ENCODE measurements at places on chromosomes 5 and 9.

DNA sequence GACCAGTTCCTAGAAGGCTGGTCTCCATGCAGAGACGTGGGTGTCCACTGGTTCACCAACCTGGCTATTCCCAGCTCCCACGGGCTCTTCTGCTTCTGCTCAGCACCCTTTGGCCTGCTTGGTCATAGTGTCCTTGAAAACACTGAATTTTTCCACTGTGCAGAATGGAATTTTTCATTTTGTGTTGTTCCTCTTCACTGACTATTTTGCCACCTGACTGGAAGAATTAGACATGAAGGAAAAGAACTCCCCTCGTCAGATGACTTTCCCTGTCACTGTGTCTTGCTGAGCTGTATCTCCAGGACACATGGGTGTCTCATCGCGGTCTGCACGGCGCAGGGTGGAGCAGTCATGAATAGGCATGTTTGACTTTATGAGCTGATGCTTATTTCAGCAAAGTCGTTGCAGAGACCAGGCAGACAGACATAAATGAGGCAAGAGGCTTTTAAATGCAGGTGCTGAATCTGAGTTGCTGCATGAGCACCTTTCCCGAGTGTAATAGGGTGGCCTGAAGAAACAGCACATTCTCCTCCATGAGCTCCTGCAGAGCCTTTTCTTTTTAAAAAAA is 50.2 kb upstream of the SEMA4D start:
- no peak for DNase-seq

- peak; percentile 78 for DNase-seq
Observed at GRCh38 chr5:139763930-139764791, 31.4 kb upstream of the PSD2 start.

DNA sequence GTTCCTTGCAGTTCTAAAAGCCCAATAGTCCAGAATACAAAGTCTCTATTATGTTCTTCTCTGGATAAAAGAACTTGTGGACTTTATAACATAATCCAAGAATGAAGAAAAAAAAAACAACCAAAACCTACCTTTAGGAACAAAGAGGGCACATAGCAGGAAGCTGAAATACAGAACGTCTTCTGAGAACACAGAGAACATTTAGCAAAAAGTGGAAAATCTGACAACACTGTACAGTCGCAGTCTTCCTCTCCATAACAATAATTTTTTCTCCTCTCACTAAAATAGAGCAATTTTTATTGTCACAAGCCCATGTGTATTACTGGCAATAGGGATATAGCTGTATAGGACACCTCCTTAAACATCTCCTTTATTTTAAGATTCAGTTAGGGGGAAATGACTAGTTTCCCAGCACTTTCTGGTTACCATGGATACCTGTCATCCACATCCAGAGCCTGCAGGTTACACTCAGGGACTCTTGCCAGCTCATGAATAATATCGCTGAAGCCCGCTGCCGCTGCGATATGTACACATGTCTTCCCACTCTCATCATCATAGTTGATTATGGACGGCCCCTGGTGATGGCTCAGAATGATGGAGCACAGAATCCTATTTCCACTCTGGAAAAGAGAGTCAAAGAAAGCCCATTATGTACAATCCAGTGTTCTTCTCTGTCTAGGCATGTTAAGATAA is 106.5 kb downstream of the ANKRD55 start:
- peak; percentile 66 for DNase-seq

GRCh38 chr9:92627651-92628050 is 42.3 kb downstream of the IPPK start:
- DNase-seq, result no peak

GRCh38 chr5:56056875-56057274 is 62.1 kb upstream of the IL6ST start:
- DNase-seq, result no peak

DNA sequence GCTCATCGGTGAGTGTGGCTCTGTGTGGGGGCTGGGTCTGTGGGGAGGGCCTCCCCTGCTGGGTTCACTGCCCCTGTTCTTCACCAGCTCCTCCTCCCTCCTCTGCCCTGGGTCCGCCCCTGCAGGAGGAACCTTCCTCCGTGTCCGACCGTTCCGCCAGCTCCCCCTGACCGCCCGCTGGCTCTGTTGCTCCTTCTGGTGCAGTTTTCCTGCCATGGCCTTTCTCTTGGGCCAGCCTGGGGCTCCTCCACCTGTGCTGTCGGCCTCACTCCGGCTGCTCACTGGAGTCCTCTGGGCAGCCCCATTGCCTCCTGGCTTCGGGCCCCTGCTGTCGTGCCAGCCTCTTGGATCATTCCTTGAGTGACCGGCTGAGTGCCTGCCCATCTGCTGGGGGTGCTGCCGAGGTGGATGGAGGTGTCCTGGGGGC is 12.3 kb downstream of the RNU6ATAC start:
- no peak for DNase-seq

- no peak for DNase-seq
Observed at GRCh38 chr5:170642066-170642735, 138.4 kb downstream of the KCNIP1 start.

DNA sequence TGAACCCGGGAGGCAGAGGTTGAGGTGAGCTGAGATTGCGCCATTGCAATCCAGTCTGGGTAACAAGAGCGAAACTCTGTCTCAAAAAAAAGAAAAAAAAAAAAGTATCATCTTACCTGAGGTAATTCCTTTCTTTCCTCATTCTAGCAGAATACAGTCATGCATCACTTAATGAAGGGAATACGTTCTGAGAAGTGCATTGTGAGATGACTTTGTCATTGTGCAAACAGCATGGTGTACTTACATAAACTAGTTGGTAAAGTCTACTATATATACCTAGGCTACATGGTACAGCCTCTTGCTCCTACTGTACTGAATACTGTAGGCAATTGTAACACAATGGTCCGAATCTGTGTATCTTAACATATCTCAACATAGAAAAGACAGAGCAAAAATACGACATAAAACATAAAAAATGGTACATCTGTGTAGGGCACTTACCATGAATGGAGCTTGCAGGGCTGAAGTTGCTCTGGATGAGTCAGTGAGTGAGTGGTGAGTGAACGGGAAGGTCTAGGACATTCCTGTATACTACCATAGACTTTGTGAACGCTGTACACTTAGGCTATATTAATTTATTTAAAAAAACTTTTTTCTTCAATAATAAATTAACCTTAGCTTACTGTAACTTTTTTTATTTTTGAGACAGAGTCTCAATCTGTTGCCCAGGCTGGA is 100.4 kb downstream of the GLDC start:
- no peak for DNase-seq

GRCh38 chr9:135037521-135038250 is 49.8 kb upstream of the OLFM1 start:
- no peak for DNase-seq

GRCh38 chr9:124296094-124296493 is 38.3 kb downstream of the NEK6 start:
- DNase-seq, result no peak

GRCh38 chr5:169036079-169036805 is 264.7 kb downstream of the SLIT3 start:
- DNase-seq, result no peak

DNA sequence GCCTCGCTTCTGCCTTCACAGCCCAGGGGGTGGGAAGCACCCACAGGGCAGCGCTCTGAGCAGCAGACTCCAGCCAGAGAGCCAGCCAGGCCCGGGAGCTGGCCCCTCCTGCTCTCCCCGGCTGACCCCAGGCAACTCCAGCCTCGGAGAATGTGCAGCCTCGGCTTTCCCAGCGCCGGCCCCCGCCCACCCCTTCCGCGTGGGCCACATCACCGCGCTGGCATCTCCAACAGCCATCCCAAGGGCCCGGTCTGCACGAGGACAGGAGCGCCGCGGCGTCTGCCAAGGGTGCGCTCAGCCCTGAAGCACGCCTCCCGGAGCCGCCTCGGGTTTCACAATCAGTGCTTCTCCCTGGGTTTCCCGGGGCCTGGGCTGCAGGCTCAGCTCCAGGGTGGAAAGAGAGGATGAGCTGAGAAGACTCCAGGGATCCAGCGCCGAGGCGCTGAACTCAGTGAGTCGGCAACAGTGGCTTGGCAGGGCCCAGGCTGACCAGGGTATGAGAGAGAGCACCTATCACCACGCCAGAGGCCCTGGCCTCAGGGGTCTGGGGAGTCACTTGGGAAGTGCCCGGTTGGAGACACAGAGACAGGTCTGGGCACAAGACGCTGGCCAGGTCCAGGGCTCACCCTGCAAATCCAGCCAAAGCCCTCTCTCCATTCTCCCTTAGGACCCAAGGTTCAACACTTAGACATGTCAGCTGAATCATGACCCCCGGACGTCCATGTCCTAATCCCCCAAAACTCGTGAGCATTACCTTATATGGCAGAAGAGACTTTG is 79.6 kb downstream of the ADAMTS2 start:
- DNase-seq, result peak; percentile 97

- DNase-seq, result peak; percentile 33
Observed at GRCh38 chr5:126965061-126965475, 65.3 kb downstream of the MARCHF3 start.

- peak; percentile 66 for DNase-seq
Observed at GRCh38 chr9:21770871-21771560, 31.4 kb upstream of the MTAP start.

GRCh38 chr5:162668926-162669325 is 601.4 kb downstream of the GABRG2 start:
- DNase-seq, result no peak

DNA sequence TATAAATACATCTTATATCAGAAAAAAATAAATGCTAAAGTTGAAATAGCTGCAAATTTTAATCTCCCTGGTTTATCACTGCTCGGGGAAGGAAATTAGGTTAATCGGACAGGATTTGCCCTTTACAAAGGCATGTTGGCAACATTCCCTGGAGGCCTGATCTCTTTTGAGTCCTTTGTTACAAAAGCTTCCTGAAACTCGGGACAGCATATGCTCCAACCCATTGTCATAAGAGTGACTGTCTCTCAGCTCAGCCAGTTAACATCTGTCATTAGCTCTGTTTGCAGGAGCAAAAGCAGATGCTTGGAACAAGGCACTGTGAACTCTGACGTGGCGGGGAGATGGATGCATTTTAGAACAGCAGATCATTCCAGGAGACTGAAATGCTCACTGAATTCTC is 80.6 kb downstream of the MYO10 start:
- DNase-seq, result peak; percentile 28

- no peak for DNase-seq
Observed at GRCh38 chr5:9381464-9381863, 164.4 kb downstream of the SEMA5A start.

DNA sequence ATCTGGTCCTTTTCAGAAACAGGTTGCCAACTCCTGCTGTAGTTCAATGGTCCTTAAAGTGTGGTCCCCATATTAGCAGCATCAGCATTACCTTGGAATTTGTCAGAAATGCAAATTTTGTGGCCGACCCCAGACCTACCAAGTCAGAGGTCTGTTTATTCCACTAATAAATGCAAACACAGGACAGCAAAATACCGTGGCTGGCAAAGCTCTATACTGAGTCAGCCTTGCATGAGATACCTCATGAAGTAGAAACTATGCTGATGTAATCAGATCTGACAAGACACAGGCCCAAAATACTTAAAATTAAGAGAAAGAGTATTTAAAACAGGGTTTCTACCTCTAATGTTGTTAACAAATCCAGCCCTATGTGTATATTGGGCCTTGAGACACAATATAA is 3.0 kb downstream of the GOLM1 start:
- peak; percentile 67 for DNase-seq

DNA sequence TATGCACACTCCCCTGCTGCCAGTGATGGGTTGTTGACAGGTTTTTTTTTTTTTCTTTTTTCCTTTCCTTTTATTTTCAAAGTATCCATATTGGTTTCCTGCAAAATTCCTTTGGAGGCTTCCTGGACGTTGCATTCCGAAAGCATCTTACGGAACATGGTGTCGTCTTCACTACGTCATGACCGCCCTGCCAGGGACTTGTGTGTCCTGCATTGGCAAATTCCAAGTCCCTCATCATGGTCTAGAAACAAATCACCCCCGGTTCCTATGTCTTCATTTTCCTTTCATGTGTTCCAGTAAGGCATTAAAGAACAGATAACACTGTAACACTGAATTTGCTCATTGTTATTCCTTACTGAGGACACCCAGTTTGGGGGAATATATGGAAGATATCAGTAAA is 35.0 kb upstream of the ADAMTSL1 start:
- DNase-seq, result no peak

- DNase-seq, result no peak
Observed at GRCh38 chr5:75389430-75389829, 52.4 kb downstream of the HMGCR start.

DNA sequence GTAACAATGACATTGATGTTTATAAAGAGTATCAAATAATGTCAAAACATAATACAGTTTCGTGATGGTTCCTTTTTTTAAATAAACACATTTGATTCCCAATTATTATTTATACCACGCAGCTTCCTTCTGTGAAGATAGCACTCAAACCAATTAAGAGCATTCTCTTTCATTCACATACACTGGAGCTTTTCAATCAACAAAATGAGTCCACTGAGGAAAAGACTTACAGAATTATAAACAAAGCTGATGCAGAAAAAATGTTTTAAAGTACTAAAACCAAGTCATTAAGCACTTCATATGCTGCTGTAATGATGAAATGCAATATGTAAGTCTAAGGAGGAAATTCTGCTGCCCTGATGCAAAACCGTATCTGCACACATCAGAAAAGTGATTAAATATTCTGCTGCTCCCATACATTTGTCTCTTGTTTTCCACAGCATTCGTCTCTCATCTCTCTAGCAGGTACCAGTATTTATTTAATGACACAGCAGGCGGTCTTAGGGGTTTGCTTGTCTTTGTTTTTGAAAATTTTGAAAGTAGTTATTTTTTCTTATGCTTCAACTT is 147.1 kb downstream of the CDH10 start:
- DNase-seq, result no peak

- no peak for DNase-seq
Observed at GRCh38 chr5:76657683-76658311, 34.6 kb upstream of the F2RL2 start.

DNA sequence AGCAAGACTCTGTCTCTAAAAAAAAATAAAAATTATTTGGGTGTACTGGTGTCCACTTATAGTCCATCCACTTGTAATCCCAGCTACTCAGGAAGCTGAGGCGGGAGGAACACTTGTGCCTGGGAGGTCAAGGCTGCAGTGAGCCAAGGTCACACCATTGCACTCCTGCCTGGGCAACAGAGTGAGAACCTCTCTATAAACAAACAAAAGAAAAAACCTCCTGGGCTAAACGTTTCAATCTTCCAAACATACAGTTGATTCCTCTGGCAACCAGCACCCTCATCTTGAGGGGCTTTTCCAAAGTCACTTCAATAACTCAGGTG is 13.9 kb upstream of the CDK5RAP2 start:
- no peak for DNase-seq

- DNase-seq, result no peak
Observed at GRCh38 chr5:117191251-117191650, 616.6 kb upstream of the SEMA6A start.

- DNase-seq, result peak; percentile 91
Observed at GRCh38 chr9:70080481-70081119, 37.0 kb downstream of the MAMDC2 start.
